ENCODE measurements at places on chromosomes 2 and 18.
A peak's percentile ranks its signal among the peaks of the same experiment; 100 is the strongest.

- no peak for DNase-seq
These were observed 270.8 kb downstream of the ZEB2 start for GRCh38 chr2:144249035-144249637.

GRCh38 chr2:15968280-15969178 is 28.2 kb downstream of the MYCN start:
- DNase-seq, result no peak

DNA sequence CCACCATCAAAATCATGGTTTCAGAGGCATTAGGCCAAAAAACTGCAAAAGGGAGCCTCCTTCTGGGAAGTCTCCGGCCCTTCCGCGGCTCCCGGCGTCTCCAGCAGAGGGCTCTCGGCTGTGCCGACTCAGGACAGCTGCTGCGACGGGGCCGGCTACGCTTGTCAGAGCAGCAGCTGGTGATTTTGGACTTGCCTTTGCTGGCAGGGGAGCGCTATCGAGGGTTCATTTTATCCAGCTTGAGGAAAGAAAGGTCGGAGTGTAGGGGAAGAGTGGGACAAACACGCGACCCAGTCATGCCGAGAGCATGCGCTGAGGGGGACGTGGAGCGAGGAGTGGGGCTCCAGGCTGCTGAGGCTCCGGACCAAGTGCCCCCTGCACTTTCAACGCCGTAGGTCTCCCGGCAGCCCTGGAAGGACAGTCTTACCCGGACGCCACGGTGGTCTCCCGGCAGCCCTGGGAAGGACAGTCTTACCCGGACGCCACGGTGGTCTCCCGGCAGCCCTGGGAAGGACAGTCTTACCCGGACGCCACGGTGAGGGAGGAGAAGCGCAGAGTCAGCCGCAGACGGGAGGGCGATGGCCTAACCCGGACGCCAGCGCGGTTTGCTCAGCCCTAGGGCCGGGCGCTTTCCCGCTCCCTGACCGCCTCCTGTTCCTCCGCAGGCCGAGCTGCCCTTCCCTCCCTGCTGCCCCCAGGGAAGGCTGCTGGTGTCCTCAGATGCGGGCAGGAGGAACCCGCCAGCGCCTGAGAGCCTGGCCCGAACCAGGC is 21.7 kb downstream of the DDX18 start:
- peak; percentile 69 for DNase-seq

GRCh38 chr2:216596980-216597509 is 36.2 kb upstream of the IGFBP2 start:
- no peak for DNase-seq

DNA sequence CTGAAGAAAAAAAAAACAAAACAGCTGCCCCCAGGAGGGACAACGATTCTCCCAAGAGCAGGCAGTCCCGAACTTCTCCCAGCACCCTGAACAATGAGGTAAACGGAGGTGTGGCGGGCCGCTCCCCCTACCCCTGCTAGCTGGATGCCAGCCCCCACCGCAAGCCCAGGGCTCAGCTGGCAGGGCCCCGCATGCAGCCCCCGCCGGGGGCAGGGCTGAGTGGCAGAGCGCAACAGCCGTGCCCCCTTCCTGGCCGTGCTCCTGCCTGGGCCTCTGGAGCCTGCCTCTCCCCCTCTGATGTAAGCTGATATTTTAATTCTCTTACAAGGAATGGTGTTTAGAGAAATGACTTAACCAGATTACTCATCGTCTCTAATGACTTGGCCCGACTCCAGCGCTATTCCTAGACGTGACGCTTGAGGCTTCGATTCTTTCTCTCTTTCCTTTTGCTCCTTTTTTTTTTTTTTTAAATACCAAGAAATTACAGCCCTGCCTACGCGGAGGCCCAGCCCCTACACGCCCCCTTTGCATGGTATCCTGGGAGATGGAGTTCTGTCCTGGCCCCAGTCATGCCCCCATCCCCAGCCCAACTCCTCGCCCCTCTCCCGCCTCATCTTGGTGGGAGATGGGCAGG is 4.6 kb upstream of the ARID5A start:
- DNase-seq, result no peak

- peak; percentile 55 for DNase-seq
These were observed 500 bp downstream of the CCNYL1 start for GRCh38 chr2:207711750-207712530.

DNA sequence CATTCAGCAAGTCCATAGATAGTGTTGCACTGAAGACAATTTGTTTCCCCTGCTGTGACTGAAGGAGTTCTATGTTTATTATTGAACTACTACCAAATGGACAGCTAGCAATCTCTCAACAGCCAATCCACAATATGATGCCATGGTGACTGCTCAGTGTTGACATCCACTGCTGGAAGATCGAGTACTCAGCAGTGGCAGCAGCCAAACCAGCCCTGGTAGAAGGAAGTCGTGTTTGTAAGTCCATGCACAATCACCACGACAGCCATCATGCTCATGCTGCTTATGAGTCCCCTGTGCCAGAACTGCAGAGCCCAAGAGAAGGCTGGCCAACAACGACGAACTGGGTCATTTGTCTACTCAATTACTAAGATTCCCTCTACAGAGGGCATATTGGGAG is 66.4 kb downstream of the OSR1 start:
- DNase-seq, result no peak

All from progenitor cell of endocrine pancreas (in vitro differentiated cells).